ENCODE measurements at places on chromosomes 7 and 10. TPM values are rescaled to one million over a fixed set of nuclear protein-coding genes. Genes with fewer than 3 reads are reported as not detected.
A peak's percentile ranks its signal among the peaks of the same experiment; 100 is the strongest.

DNA sequence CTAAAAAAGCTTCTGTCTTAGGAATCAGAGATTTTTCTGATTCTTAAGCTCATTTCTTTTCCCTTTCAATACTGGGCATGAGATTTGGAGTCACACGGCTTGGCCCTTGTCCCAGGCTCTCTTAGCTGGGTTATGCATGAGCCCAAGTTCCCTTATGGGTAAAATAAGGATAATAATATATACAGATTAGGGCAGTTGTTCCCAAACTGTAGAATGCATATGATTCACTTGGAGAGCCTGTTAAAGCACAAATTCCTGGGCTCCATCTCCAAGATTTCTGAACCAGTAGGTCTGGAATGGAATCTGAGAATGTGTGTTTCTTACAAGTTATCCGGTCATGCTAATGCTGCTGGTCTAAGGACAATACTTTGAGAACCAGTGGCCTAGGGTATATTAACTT, 154.0 kb downstream of the REEP3 start:
- DNase-seq, result no peak

- DNase-seq, result no peak
These were observed 45.2 kb downstream of the COL1A2 start for GRCh38 chr7:94439893-94440381.

GRCh38 chr7:135466442-135467206, 43.3 kb downstream of the CNOT4 start:
- DNase-seq, result no peak

DNA sequence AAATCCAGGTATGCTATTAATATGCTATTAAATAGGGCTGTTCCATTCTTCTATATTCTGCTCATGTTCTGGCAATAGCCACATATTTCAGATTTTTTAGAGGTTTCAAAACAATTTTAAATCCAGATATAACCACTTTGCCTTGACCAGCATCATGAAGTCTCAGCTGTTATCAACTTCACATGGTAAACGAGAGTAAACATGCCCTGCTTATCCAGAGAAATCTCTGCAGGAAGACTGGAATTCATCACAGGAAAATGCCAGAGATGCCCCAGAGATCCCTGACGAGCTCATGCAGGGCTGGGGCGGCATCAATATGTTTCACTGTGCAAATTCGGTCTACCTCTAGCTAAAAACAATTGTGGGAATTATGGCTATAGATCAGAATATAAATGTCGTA, 126.5 kb downstream of the FANK1 start:
- DNase-seq, result no peak

The GPR26 gene
- not detected for total RNA-seq

The VWC2 gene
- not detected for total RNA-seq

DNA sequence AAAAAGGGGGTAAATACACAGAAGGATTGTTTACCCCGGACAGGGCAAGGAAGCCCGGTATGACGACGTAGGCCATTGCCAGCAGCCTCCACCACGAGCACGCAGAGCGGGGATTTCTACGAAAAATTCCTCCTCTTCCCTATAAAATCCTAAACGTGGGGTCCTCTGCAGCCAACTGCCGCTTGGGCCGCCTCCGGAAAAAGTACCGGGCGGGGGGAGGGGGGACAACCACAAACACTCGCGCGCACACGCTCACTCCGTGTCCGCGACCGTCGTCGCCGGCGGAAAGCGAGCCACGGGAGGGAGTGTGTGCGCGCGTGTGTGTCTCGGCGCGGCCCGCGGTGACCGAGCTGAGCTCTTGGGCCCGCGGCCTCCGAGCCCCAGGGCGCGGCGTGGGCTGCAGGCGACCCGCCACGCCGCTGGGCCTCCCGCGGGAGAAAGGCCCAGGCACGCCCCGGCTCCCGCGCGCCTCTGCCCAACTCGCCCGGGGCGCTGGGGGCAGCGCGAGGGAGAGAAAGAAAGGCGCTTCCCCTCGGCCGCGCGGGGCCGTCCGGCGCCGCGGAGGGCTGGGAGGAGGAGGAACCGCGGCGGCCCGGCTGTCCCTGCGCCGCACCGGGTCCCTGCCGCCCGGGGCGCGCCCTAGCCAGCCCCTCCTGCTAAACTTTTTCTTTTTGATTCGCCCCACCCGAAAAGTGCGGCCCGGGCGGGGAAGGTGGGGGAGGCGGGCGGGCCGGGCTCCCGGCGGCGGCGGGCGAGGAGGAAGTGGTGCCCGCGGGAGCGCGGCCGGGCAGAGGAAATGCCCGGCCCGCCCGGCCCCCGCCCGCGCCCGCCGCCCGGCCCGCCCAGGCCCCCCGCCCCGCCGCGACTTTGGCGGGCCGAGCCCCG, 1.5 kb downstream of the CTBP2 start:
- no peak for DNase-seq

- DNase-seq, result no peak
These were observed 75.8 kb downstream of the DLG5 start for GRCh38 chr10:77850620-77851231.

The FGF8 gene
- 0.82 TPM for total RNA-seq

The UCN3 gene
- total RNA-seq, result not detected

DNA sequence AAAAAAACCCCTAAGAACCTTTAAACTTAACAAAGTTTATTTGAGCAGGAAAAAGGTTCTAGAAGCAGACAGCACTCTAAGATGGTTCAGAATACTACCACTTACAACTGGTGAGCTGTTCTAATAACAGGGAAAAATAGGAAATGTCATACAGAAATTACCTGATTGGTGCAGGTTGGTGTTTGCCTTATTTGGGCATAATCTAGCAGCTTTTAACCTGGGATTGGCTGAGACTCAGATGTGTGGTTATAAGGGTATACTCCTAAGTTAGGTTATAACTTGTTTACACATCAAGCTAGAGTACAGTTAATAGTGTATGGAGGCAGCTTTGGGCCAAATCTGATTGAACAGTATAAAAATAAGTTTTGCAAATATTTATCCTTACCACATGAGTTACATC, 59.8 kb downstream of the MAPK8 start:
- DNase-seq, result no peak

GRCh38 chr10:70359017-70359550, 23.3 kb downstream of the LRRC20 start:
- DNase-seq, result no peak

DNA sequence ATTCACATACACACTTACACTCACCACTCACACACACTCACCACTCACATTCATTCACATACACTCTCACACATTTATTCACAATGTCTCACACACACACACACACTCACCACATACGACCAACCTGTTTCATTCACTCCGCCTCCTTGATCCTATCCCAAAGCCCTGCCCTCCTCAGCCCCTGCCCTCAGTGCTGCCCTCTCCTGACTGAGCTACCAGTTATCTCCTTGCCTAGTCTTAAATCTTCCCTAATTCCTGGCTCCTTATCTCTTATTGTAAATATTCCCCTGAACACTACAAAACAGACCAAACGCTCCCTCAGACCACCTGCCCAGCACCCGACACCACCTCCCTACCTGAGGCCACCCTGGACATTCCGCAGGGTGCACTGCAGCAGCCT, 26.1 kb upstream of the C10orf120 start:
- no peak for DNase-seq

GRCh38 chr10:110850099-110850498, 21.6 kb upstream of the PDCD4 start:
- no peak for DNase-seq

The ZNF117 gene
- total RNA-seq, result 27.7 TPM

The CUBN gene
- total RNA-seq, result 2.2 TPM

DNA sequence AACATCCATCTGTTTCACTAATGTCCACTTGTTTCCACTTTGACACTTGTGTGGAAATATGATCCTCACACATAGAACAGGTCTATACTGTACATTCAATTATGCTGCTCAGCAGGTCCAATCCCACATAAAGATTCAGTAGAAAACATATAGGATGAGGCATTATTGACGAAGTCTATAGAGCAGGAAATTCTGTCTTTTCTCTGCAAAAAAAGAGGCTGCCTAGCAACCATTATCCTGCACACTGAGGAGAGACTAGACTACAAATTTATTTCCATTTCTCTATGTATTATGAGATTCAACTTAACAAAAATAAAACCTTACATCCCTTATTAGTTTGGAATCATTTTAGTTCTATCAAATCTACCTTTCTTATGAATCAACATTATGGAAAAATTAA, 204.6 kb upstream of the POM121L12 start:
- no peak for DNase-seq

- DNase-seq, result no peak
These were observed 569.9 kb downstream of the ANKRD7 start for GRCh38 chr7:118794419-118794818.

The GPRIN2 gene
- total RNA-seq, result 1.4 TPM

DNA sequence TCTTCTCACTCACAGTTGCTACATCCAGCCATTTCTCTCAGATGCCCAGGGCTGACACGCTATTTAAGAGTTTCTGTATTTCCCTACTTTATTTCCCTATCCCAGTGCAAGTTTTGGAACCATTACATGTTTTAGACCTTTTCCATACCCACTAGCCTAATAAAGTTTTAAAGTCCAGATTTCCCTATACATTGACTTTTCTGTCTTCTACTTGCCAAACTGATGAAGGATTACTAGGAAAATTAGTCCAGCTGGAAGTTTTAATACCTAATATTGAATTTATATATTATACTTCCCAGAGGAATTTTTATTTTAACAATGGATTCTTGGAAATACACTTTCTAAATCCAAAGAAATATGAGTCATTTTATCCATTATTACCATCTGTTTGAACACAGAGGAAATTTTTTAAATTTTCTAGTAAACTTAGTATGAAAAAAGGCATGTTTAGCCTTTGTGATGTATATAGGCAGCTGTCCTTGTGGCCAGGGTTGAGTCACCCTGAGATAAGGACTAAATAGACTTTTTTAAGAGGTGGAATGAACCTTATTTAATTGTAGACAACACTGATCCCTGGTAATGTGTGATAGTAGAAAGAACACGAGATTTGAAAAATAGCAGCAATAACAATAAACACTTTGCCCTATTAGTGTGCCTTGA, 205.0 kb downstream of the TFEC start:
- DNase-seq, result no peak

DNA sequence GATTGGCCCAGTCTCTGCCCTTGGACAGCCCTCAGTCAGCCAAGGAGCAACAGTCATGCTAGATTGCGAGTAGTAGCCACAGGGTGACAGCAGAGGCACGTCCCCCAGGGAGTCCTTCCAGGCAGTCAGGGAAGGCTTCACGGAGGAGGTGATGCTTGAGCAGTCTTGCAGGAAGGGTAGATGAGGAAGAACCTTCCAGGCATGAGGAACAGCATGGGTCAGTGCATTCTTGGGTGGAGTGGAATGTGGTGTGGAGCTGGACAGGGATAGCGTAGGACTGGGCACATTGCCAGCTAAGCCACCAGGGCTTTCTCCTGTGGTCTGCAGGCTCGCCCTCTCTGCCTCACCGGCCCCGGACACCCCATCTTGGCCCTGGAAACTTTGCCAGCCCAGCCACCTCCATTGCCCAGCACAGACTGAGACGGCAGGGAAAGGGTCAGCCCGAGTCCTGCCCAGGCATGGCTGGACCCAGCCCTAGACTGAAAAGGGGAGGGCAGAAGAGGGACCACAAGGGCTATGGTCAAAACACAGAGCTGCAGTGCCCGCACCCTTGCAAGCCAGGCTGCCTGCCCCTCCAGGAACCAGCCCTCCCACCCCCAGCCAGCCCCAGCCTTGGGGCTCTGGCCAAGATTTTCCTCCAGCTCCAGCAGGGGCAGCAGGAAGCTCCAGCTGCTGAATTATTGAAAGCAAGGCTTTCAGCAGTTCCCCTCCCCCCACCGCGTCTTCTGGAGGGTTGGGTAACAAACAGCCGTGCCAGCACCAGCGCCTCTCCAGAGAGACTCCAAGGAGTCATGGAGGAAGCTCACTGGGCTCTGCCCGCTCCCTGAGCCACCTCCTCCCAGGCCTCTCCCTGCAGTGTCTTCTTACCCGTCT, 18.7 kb downstream of the SRRM3 start:
- DNase-seq, result peak; percentile 37

The NUTM2B gene
- 1.8 TPM for total RNA-seq

GRCh38 chr10:27728338-27728737, 17.3 kb downstream of the MKX start:
- no peak for DNase-seq

GRCh38 chr10:17643339-17643754, 604 bp upstream of the STAM start:
- DNase-seq, result no peak

The NXPH1 gene
- total RNA-seq, result 1.0 TPM

GRCh38 chr10:127485153-127485857, 63.8 kb upstream of the NPS start:
- no peak for DNase-seq

DNA sequence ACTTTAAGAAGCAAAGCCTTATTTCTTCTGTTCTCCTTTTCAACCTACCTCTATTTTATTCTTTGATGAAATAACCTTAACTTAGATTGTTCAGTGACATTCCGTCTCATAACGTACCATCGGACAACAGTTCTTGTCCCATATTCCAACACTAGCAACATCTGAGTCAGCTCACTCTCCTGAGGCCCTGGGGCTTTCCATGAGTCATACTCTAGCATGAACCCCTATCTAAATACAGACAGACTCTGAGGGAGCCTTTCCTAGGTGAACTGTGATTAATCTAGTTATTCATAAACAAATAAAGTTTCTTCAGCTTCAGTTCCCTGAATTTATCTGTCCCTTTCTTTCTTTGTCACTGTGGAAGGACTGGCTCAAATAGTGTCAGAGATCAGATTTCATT, 168.7 kb upstream of the LYZL1 start:
- no peak for DNase-seq

DNA sequence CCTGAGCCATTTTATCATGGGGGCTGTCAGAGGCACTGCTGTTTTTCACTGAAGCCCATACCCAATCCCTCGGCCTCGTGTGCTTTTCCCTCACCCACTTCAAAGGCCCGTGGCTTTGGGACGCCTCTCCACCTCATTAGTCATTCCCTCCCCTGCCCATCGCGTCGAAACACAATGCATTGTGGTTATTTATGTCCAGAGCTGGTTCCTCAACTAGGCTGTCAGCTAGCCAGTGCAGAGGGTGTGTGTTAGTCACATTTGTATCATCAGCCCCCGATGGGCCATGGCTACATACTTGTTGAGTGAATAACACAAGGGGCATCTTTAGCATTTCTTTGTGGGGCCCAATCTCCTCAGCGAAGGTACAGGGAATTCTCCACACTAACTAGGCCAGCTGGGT, 3.8 kb upstream of the CRCP start:
- no peak for DNase-seq

DNA sequence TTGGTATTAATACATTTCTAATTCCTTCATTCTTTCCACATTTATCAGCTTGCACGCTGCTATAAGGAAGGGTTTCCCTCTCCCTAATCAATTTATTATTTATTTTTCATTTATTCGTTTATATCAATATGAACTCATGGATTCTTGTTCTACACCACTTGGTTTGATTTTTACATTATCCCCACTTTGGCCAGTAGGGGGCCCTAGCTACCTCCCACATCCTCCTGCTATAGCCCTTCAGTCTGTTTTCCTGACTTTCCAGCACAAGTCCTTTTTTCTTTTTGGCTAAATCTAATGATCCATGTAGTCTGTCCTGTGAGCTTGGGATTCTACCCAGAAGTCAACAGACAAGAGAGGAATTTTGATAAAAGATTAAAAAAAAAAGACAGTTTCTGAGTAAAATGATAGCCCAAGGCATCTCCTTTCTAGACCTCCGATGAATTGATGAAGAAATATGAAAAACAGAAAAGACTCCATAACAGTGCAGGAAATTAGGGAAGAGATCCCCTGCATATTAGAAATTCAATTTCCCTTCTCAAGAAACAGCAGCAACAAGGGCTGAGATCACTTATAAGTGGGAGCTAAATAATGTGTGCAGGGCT, 47.7 kb downstream of the LYZL2 start:
- peak; percentile 35 for DNase-seq

GRCh38 chr10:58079461-58079860, 188.2 kb downstream of the IPMK start:
- DNase-seq, result no peak

- DNase-seq, result no peak
These were observed 1310.5 kb upstream of the CELF2 start for GRCh38 chr10:9707216-9707615.

- no peak for DNase-seq
These were observed 20.8 kb upstream of the SEPTIN7 start for GRCh38 chr7:35780070-35780469.
